ENCODE measurements at places on chromosomes 7 and 10.

DNA sequence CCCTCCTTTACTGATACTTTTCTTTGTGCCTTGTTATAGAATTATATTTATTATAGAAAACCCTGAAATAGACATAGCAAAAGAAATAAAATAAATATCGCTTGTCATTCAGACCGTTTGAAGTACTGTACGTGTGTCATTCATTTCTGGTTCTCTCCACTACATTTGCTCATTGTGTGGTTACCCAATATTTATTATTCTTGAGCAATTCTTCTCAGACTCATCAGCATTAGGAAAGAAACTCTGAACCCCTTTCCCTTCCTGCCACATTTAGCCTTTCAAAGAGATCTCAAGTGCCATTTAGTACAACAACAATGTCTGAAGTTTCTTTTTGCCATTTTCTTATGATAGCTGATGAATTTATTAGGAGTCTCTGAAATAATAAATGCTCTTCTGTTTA lies 154.1 kb downstream of the KIAA1217 start:
- no peak for DNase-seq

DNA sequence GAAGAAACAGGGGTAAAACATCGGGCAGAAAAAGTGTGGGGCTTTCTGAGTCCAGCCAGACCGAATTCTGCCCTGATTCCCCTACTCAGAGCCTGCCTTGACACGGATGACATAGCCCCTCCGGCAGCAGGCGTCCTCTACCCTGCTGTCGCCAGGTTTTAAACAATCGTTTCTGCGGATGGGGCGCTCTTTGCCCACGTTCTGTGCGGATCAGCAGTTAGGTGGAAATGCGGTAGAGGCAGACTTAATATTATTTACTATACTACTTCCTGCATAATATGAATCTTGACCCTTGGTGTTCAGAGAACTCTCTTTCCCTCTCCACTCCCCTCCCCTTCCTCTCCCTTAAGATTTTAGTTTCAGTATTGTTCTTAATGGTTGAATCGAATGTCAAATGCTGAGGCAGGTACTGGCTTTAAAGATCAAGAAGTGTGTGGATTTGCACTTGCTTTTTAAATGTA lies 2.4 kb downstream of the GATA3 start:
- DNase-seq = no peak

DNA sequence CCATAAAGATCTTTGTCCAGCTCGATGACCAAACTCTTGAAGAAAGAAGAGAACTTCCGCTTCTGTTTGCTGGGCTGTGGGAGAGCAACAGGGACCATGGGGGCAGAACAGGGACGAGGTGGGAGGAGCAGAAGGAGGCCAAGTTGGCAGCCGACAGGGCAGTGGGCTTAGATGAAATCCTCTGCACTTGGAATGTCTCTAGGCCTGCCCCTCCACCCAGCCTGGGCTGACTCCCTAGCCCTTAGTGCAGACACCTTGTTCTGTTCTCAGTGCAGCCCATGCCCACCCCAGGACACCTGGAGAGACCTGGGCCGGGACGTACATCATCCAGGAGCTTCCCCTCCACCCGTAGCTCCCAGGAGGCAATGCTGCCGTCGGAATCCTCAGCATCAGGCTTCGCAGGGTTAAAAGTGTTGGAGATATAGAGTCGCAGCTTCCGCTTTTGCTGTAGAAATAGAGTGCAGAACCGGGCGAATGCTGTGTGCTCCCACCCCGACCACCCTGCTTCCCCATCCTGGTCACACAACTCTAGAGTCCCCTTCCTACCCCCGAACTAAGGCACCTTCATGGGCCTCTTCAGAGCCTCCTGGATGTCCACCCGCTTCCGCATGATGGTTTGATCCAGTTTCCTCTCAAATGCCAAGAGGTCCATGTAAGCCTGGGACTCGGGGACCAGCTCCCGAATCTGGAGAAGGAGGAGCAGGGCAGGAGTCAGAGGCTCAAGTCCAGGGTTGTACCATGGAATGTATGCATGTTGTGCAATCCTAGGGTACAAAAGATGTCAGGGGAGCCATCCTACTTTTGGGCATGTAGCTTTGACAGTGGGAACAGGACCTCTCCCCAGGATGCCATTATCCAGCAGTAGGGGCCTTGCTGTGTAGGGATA lies 6.1 kb downstream of the SMARCD3 start:
- DNase-seq = no peak

GRCh38 chr7:71925663-71926062 lies 486.5 kb downstream of the CALN1 start:
- DNase-seq = no peak

DNA sequence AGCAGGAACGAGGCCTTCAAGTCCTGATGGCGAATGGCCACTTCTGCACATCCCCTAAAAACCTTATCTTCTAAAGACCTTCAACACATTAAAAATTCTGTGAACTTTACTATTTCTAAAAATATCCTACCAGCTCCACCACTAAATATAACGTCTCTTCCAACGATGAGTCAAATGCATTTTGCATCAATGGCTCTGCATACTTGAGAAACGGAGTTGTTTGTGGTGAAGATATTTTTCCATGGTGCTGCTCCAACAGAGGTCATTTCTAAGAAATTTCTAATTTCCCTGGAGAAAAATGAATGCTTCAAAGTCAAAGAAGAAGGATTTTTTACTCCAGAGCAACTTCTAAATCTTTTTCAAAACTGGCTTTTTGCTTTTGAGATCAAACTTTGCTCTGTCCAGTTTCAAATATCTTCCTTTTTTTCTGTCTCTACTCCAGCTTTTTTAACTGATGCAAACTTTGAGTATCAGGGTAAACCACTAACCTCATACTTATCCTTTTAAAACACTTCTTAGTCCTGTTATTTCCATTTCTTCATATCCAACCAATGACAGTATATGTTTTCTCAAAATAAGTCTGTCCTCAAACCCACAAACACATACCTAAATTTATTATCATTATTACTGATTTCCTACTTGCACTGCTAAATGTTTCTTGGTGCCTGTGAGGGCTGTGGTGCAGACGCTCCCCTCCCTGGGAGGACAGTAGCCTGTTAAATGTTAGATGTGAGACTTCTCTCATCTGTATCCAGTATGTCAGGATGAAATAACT lies 258.1 kb downstream of the KLF6 start:
- peak; percentile 64 for DNase-seq

- no peak for DNase-seq
Measured at GRCh38 chr10:109411917-109412316, 511.4 kb downstream of the XPNPEP1 start.
